Foreskin fibroblast (primary cell): ENCODE measurements at places on chromosomes 2 and 18.
A peak's percentile ranks its signal among the peaks of the same experiment; 100 is the strongest.

GRCh38 chr18:59878644-59879043 lies 21.2 kb upstream of the PMAIP1 start:
- peak; percentile 69 for DNase-seq

- DNase-seq = peak; percentile 16
Observed at GRCh38 chr18:42183746-42184145, 228.7 kb downstream of the PIK3C3 start.

GRCh38 chr18:76374330-76375281 lies 120.4 kb downstream of the ZNF516 start:
- DNase-seq = no peak

GRCh38 chr2:30406853-30407252 lies 40.2 kb upstream of the LCLAT1 start:
- no peak for DNase-seq

GRCh38 chr2:239443666-239444567 lies 43.1 kb upstream of the HDAC4 start:
- peak; percentile 51 for DNase-seq

GRCh38 chr2:67318993-67319481 lies 78.1 kb upstream of the ETAA1 start:
- no peak for DNase-seq

GRCh38 chr18:76757335-76757734 lies 65.0 kb upstream of the ZNF236 start:
- DNase-seq = peak; percentile 10

GRCh38 chr18:70621710-70622109 lies 332.9 kb downstream of the SOCS6 start:
- DNase-seq = no peak

GRCh38 chr2:105698820-105699219 lies 45.9 kb upstream of the NCK2 start:
- no peak for DNase-seq

DNA sequence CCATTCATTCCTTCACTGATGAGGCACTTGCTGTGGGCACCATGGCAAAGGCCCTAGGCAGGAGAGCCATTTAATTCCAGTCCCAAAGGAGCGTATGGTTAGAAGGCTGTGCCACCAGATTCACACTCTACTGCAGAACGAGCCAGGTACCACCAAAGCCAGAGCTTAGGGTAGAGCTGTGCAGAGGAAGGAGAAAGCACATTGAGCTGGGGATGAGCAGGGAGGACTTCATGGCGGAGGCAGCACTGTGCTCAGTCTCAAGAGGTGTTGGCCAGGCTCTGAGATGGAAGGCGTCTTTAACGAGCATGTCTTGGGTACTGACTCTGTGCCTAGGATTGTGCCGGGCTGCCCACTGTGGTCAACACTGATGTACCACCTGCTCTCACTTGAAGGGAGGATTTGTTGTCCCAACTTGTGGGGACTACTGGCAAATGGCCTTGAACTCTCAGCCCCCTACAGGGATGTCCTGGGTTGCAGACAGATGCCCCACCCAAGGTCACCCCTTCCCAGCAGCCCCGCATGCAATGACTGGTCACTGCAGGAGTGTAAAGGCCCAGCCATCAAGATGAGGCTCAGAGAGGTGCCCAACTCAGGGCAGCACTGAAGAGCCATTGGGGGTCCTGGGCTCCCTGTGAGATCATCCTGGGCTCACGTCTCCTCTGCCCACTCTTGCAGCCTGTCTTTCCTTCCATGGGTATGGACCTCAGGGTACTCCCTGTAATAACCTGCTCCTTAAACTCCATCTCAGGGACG lies 251.4 kb downstream of the GLI2 start:
- no peak for DNase-seq

- DNase-seq = peak; percentile 39
Observed at GRCh38 chr2:238691596-238692491, 156.0 kb upstream of the TWIST2 start.

- DNase-seq = peak; percentile 99
Observed at GRCh38 chr2:65367524-65367923, 64.9 kb downstream of the SPRED2 start.

- no peak for DNase-seq
Observed at GRCh38 chr18:67549946-67550345, 33.4 kb upstream of the DSEL start.

DNA sequence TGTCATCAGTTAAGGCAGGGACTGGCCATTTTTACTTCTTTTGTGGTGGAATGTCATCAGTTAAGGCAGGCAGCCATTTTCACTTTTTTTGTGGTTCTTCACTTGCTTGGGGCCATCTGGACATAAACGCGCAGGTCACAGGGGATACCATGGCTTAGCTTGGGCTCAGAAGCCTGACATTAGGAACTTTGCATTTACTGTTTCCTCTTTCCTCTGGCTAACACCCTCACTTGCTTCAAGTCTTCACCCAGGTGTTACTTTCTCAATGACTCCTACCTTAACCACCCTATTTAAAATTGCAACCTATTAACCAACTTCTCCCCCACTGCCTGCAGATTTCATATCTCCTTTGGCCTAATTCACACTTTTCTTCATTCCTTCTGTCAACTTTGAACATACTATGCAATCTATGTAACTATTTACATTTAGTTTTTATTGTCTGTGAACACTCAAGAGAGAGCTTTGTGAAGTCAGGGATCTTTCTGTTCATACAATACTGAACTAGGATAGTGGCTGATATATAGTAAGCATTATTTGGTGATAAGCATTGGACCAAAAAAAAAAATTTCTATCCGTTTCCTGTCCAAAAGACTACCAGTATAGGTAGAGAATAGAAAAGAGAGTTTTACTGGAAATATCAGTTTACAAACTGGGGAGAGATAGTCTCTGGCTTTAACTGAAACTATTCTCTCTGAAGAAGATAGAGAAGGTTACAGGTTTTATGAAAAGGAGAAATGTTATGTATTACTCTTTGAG lies 600.1 kb upstream of the ZNF804A start:
- DNase-seq = no peak

DNA sequence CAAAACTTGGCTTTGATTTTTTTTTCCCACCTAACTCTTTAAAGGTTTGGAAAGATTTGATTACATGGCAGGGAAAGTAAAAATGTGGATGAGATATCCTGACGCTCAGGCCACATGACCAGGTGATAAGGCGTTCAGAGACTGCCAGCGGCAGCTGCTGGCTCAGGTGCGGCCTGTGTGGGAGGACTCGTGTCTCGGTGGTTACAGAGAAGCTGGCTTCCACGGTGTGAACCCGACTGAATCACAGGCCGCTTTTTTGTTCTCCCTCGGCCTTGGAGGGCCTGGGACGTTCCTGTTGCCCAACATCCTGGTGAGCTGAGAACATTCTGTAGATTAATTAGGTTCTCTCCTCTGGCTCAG lies 124.2 kb upstream of the ZNF516 start:
- peak; percentile 71 for DNase-seq

DNA sequence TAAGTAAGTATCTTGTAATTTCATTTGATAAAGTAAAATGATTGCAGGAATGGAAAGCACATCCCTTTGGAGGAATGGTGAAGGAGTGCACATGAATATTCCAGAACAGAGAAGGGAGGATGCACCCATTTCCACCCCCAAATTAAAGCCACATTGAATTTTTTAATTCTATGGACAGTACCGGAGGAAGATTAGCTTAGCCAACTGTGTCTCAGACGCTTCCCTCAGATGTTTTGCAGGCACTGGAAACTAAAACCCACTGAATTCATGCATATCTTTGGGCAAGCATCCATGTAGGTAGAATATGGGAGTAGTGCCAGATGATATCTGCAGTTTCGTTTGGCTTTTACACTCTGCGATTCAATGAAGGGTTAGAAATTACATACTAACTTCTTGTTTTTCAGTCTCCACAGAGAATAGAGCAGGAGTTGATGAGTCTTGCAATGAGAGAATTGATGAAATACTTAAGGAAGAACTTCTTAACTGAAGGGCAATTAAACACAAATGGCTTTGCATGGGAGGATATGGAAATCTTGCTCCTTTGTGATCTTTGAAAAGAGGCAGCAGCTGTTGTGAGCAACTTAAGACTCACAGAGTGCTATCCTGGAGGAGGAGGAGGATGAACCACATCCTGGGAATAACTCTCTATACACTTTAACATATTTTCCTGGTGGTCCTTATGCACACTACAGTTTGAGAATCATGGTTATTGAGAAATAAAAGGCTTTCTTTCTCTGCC lies 71.7 kb upstream of the MYO3B start:
- no peak for DNase-seq

DNA sequence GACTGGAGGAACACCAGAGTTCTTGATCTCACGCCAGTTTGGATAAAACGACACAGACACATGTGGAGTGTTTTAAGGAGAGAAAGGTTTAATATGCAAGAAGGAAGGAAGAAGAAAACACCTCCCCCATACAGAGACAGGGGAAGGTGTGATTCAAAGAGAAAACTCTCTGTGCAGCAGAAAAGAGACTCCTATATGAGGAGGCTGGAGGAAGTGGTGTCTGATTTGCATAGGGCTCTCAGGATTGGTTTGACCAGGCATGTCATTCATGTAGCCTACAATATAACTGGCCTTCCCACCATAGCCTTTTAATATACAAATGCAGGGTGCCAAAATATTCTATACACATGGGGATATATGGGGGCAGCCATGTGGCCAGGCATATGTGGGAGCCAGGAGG lies 1386.5 kb downstream of the RPIA start:
- no peak for DNase-seq

GRCh38 chr2:68796295-68796905 lies 61.8 kb downstream of the ARHGAP25 start:
- DNase-seq = no peak

GRCh38 chr18:51110073-51110797 lies 80.2 kb downstream of the SMAD4 start:
- no peak for DNase-seq

GRCh38 chr2:141701618-141702017 lies 429.2 kb downstream of the LRP1B start:
- DNase-seq = no peak

DNA sequence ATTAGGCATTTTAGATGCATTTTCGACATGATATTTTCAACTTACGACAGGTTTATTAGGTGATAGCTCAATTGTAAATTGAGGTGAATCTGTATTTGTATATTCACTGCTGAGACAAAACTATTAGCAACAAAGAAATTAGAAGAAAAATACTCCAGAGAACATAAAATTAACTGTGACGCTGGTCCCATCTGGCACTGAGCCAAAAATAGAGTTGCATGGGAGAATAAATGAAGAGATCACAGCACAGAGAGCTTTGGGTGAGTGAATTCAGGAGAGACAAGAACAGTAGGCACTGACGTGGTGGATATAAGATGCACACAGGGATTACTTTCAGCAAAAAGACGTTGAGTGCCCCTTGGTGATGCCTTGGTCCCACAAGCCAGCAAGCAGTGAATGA lies 306.2 kb upstream of the RAB6C start:
- DNase-seq = no peak

DNA sequence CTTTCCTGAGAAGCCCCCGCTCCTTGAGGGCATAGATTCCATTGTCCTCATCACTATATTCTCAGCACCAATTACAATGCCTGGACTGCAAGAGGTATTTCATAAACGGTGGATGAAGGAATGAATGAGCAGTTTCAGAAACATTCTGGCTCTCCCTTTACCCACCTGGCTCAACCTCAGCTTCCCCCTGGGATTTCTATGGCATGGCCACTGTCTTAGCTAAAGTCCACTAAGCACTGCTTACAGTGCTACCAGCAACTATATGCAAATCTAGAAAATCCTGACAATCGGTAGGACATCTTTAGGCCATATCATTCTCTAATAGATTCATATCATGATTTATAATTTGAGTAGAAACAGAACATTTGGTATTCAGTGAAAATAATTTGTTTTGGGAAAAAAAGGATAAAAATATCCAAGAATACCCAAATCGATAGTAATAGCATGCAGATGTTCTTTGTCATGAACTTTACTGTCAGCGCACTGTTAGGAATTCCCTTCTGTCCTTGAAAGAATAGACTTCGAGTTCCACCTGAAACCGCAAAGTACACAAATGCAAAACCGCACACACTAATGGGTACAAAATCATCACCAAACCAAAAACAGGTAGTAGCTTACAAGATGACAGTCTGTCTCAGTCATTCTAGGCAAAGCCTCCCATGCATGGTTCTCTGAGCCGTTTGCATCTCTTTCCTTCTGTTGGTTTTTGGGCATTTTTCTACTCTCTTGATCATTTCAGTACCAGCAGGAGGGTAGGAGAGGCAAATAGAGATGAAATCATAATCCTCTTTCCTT lies 303.6 kb upstream of the ID2 start:
- no peak for DNase-seq

GRCh38 chr2:226274143-226274542 lies 525.5 kb downstream of the IRS1 start:
- peak; percentile 62 for DNase-seq

- DNase-seq = no peak
Observed at GRCh38 chr2:233140978-233141377, 80.8 kb downstream of the INPP5D start.

DNA sequence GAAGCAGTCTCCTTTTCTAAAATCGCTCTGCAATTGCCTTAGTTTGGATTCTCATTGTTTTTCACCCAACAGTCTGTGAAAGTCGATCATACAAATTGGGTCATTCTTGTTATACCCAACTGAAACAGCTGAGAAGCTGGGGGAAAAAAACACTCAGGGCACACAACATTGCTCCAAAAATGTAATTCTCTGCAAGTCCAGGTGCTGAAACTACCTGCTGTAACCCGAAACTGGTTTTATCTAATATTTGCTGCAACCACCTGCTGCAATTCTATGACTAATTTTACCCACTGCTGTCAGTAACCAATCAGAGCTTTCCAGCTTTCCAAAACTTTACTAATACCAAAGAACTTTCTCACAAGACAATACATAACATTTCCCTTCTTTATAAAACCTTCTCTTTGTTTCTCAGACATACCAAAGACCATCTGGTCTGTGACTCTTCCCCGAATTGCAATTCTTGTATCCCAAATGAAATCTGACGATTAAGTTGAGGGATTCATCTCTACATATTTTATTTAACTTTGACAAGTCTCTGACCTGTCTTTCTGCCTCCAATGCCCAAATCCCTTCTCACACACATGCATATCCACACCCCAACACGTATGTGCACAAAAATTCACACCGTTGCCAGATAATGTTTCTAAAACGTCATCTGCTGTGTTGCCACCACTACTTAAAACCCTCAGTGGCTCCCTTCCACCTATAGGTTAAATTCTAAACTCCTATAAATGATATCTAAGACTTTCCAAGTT lies 198.3 kb downstream of the PIEZO2 start:
- no peak for DNase-seq
